ENCODE measurements at places on chromosomes 7 and 10.

- no peak for DNase-seq
Observed at GRCh38 chr10:32338262-32338661, 8.7 kb downstream of the EPC1 start.

GRCh38 chr7:39609113-39609934 is 14.0 kb upstream of the RALA start:
- peak; percentile 80 for DNase-seq

DNA sequence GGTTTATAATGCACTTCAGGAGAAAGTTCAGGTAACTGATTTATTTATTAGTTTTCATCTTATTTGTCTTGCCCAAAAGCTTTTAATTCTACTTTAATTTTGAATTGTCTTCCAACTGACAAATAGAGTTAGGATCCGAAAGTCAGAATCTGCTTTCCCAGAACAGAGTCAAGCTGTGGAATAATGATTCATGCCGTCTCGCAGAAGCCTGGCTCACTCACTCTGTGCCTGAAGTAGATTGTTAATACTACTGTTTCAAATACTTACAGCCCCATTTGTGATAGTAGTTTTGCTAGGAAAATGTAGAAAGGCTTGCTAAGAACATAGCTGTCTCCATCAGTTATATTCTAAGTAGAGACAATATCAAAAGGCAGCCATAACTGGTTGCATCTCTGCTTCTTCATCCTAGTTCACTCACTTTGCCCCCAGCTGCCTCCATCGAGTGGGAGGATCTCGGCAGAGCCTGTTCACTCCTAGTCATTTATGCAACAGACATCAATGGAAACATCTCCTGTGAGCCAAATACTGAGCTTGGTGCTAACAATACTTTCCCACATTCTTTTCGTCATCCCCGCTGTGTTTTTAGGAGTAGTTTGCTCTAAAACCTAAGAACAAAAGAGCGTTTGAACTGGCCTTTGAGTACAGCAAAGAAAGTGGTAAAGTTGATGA is 28.0 kb downstream of the ABRAXAS2 start:
- no peak for DNase-seq

- no peak for DNase-seq
Observed at GRCh38 chr10:126068322-126068721, 172.0 kb downstream of the FANK1 start.

DNA sequence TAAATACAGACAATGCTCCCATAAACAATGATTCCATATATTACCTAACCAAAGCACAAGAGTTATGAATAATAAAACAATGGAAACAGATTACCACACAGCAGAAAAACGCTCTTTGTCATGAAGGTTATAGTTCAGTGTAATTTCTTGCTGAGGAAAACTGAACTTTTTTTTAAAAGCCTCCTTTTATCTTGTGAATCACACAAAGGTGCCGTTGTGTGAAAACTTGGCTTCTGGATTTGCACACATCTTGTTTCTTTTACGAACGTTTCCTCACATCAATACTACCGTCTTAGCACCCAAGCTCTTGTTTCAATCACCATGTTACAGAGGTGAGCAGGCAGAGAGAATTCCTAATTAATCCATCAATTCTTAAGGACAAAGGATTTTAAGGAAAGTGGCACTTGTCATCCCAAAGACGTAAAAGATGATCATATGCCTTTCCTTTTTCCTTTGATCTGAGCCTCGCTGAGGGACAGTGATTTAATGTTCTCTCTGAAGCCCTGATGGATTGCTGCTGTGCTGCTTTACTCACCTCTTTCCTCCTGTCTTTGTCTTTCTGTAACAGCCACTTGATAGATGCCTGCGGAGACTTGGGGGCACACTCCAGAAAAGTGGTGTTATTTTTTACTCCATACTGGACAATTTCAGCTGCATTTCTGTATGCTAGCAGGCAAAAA is 110.1 kb downstream of the CD36 start:
- DNase-seq: no peak

- DNase-seq: peak; percentile 4
Observed at GRCh38 chr10:30270247-30270646, 78.8 kb downstream of the MTPAP start.

Data from fibroblast of skin of abdomen (primary cell).